Trophoblast cell (in vitro differentiated cells and primary cell): ENCODE measurements at places on chromosomes 11 and 22.

GRCh38 chr11:121351083-121351630 is 58.6 kb downstream of the SC5D start:
- H3K36me3 ChIP-seq = no peaks in the 10 kb centered on the region
- no peak for DNase-seq
- H3K4me1 ChIP-seq = no peaks in the 10 kb centered on the region

- H3K27me3 ChIP-seq = no peaks in the 10 kb centered on the region
- DNase-seq = no peak
- peaks cover 4% of the 10 kb centered on the region for H3K4me1 ChIP-seq
Observed at GRCh38 chr11:7522121-7522520, 8.3 kb downstream of the PPFIBP2 start.

- H3K4me3 ChIP-seq = no peak overlapping the region
- no peaks in the 10 kb centered on the region for H3K27me3 ChIP-seq
Observed at GRCh38 chr22:49393526-49393925, 434.1 kb downstream of the BRD1 start.

- DNase-seq = peak; percentile 17
- peak overlapping the region; percentile 92 for H3K4me3 ChIP-seq
- H3K4me1 ChIP-seq = peaks cover 7% of the 10 kb centered on the region
- no peaks in the 10 kb centered on the region for H3K27me3 ChIP-seq
- no peak overlapping the region for H3K27ac ChIP-seq
- H3K36me3 ChIP-seq = peaks cover 2% of the 10 kb centered on the region
Observed at GRCh38 chr11:33773404-33773986, 825 bp downstream of the FBXO3 start.

- peak; percentile 37 for DNase-seq
- peak overlapping the region; percentile 59 for H3K27ac ChIP-seq
- peak overlapping the region; percentile 76 for H3K4me3 ChIP-seq
- peaks cover 13% of the 10 kb centered on the region for H3K4me1 ChIP-seq
Observed at GRCh38 chr11:65501472-65502273, 2.8 kb downstream of the MALAT1 start.
